ENCODE measurements at places on chromosomes 2 and 18.

- peak; percentile 25 for DNase-seq
Observed at GRCh38 chr2:240816584-240817495, 3.2 kb downstream of the KIF1A start.

GRCh38 chr18:7870855-7871254 is 303.7 kb downstream of the PTPRM start:
- DNase-seq, result no peak

DNA sequence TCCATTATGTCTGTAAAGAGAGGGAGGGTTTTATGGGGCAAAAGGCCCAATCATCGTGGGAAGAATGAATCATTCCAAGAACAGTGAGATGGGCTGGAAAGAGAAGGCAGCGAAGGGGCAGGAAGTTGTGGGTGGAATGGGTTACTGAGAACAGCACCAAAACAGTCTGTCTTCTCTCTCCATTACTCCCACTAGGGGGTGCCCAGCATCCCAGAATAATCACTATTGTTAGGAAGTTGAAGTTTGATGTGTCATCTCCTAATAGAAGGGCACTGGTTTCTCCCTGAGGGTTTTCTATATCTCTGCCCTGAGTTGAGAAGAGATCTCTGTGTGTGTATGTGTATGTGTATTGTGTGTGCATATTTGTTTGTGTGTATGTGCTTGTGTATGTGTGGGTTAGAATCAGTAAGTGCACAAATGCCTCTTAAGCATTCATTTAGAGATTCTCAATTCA is 76.6 kb upstream of the MAP4K3 start:
- peak; percentile 57 for DNase-seq

GRCh38 chr2:180679693-180680092 is 300.7 kb upstream of the UBE2E3 start:
- DNase-seq, result no peak

- DNase-seq, result no peak
Observed at GRCh38 chr2:94956797-94957391, 68.6 kb upstream of the MAL start.

Measured in ureter (tissue), 1 donor.